ENCODE measurements at places on chromosomes 5 and 9. TPM values are rescaled to one million over a fixed set of nuclear protein-coding genes. Genes with fewer than 3 reads are reported as not detected.

NPR3 gene
- 0.86 TPM for total RNA-seq

DNA sequence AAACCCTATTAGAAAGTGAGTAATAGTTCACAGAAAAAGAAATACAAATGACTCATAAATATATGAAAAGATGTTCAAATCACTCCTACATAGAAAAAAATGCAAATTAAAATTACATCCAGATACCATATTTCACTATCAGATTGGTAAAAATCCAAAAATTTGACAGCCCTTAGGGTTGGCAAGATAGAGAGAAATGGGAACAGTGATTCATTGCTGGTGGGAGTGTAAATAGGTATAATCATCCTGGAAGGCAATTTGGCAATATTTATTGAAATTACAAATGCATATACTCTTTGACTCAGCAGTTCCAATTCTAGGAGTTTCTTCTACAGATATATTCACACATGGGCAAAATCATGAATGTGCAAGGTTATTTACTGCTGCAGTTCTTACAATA, 273.5 kb downstream of the NR2F1-AS1 start:
- DNase-seq = no peak

- DNase-seq = no peak
Measured at GRCh38 chr5:149775785-149776184, 45.7 kb downstream of the PPARGC1B start.

- peak; percentile 56 for DNase-seq
Measured at GRCh38 chr5:146560205-146560812, 44.3 kb upstream of the GPR151 start.

- no peak for DNase-seq
Measured at GRCh38 chr5:69136293-69136692, 30.7 kb upstream of the CCNB1 start.

GRCh38 chr9:72995131-72996024, 42.5 kb upstream of the ALDH1A1 start:
- no peak for DNase-seq

DNA sequence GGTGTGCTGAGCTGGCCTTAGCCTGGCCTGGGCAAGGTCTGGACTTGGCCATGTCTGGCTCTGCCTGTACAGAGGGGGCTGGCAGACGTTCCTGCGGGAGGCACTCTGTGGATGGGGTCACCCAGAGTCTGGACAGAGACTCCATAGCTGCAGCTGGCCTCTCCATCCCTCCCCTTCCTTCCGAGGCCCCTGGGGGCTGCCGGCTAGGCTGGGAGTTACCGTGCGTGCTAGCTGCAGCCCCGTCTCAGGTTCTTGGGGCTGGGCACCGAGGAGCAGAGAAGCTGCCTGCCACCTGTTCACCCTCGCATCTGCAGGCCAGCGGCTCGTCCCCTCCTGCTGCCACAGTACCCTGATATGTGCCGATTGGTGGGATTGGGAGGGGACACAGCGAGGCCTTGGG, 63.4 kb downstream of the RXRA start:
- no peak for DNase-seq

DNA sequence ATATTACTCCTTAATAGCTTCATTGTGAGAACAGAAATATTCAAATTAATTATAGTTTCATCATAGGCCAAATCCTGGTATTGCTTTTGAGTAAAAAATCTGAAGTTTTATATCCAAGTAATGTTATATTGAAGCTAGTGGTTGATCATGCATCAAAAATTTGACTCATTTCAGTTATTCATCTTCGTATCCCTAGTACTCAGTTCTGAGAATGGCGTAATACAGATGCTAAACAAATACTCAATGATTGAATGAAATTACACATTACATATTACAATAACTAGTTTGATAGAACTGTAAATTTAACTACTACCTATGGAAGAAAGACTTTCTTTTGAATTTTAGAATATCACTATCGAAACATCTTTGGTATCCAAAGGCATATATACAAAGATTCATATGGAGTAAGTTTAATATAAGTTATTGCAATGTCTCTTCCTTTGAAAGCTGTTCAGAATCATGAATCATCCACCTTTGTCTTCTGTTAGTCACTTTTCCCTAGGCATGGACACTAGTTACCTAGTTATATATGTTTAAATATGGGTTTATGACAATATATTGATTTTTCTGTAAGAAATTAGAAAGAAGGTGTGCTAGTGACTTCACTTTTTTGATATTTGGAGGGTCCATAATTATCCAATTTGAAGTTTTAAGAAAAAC, 5.0 kb upstream of the ZNF462 start:
- DNase-seq = no peak

SLC6A19 gene
- total RNA-seq = not detected

SAXO1 gene
- not detected for total RNA-seq

DNA sequence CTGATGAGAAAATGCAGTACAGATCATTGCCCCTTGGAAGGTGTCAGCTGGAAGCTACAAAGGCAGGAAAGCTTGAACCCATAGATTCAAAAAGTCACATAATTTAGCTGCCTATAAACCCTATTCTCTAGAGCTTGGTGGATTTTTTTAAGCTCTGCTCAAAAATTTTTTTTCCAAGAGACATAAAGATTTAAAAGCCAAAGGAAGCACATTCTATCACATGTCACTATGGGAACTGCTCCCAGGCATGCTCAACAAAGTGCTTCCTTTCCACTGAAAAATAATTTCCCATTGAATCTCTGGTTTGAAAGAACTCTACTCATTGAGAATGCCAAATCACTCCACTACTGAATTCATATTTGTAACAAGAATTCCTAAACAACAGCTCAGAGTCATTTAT, 419.8 kb downstream of the CETN3 start:
- DNase-seq = no peak

SET gene
- total RNA-seq = 1,185 TPM

IPO11 gene
- total RNA-seq = 30.3 TPM

DNA sequence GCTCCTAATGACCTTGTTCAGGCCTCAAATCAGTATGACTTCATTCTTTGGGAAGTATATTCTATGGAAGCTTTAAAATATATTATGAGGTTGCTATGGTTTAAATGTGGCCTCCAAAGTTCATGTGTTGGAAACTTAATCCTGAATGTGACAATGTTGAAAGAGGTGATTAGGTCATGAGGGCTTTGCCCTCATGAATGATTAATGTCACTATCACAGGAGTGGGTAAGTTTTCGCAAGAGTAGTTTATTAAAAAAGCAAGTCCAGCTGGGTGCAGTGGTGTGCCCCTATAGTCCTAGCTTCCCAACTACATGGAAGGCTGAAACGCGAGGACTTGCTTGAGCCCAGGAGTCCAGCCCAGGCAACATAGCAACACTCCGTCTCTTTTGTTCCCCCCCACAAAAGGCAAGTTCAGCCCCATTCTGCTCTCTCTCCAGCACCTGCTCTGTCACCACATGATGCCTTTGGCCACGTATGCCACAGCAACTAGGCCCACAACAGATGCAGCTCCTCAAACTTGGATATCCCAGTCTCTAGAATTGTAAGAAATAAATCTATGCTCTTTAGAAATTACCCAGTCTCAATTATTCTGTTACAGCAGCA, 105.3 kb downstream of the SIL1 start:
- DNase-seq = no peak

DNA sequence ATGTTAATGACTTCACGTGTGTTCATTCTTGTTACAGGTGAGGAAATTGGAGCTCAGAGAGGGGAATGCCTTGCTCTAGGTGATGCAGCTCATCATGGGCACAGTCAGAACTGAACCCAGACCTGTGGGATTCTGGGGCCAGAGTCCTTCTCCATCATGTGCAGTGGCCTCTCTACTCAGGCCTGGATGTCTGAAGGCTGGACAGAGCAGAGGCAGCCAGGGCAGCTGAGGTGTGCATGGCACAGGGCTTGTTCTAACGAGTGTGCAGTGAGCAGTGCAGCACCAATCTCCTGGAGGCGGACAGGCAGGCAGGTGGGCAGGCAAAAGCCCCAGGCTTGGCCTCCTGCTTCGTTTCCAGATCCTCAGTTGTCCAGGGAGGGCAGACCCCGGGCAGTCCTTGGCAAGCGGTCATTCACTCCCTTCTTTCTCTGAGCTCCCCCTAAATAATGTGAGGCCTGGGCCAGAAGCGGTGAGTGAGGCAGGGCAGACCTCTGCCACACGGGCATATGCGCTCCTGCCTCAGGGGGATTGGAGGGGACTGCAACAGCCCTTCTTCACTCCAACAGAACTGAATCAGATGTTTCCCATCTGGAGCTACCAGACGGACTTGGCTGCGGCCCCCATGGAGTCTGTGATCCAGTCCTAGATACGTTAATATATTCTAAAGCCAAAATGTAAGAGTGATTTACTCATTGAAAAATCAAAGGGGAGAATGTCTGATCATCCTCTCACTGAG, 68.7 kb upstream of the FSTL4 start:
- DNase-seq = no peak

GRCh38 chr5:93741136-93741811, at the start of gene POU5F2:
Gene POU5F2, minus strand, starts transcription at chr5:93741600. Its CDS starts 37 bp downstream, at chr5:93741563.
- DNase-seq = no peak

DNA sequence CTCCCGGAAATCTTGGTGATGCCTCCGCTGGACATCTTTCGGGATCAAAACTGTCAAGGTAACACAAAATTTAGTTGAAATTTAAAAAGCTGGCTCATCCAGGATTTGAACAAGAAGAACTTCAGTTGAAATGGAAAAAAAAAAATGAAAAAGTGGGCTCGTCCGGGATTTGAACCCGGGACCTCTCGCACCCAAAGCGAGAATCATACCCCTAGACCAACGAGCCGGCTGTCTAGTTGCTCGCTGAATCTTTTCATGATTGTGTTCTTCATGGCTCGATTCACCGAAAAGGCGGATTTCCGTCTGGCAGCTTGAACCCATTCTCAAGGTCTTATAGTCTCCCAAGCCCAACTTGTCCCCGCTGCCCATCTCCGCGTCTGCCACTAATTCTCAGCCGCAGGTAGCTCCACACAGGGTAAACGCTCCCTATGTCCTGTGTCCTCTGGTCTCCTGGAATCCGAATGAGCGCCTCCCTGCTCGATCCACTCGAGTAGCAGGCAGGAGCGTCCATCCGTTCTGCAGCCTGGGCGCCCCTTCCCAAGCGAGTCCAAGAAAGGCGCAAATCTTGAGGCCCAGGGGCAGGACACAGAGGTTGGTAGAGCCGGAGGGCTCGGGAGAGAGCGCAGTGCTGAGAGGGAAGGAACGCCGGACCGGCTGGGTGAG, 16.2 kb downstream of the TRIM7 start:
- peak; percentile 81 for DNase-seq

Data from Daoy (cell line).